ENCODE measurements at places on chromosomes 7 and 10. TPM values are rescaled to one million over a fixed set of nuclear protein-coding genes. Genes with fewer than 3 reads are reported as not detected.

Gene CYP3A7
- total RNA-seq = not detected

Gene VSTM2A
- not detected for total RNA-seq

Gene ANXA11
- total RNA-seq = 187 TPM

Gene ZNF37A
- total RNA-seq = 10.1 TPM

Gene SVIL
- total RNA-seq = 27.1 TPM

Gene RAB19
- total RNA-seq = 0.21 TPM

Gene EPC1
- total RNA-seq = 12.1 TPM

Gene SHH
- 0.11 TPM for total RNA-seq

Gene SLC16A9
- 21.9 TPM for total RNA-seq

Gene LRRN3
- not detected for total RNA-seq

Gene ZP3
- 7.8 TPM for total RNA-seq

Gene EBF3
- total RNA-seq = 0.04 TPM

Gene SPDYE2B
- total RNA-seq = not detected

Gene LLCFC1
- total RNA-seq = not detected

Gene LIPJ
- not detected for total RNA-seq

Gene BHLHA15
- total RNA-seq = 0.25 TPM

Gene STOX1
- 0.17 TPM for total RNA-seq

Gene KAZALD1
- 0.32 TPM for total RNA-seq

Gene SERPINE1
- 427 TPM for total RNA-seq

Gene NYAP1
- 2.4 TPM for total RNA-seq

Gene DRGX
- total RNA-seq = not detected

Gene FAM25G
- not detected for total RNA-seq

Gene IL6
- total RNA-seq = 0.28 TPM

Gene CYP3A5
- 1.1 TPM for total RNA-seq

Gene OR13A1
- not detected for total RNA-seq

Gene C10orf62
- total RNA-seq = not detected

Gene RHOBTB1
- 3.4 TPM for total RNA-seq

Gene SORCS1
- not detected for total RNA-seq

Gene CXCL12
- total RNA-seq = not detected

Gene GJD4
- not detected for total RNA-seq

Gene SYT15
- 0.10 TPM for total RNA-seq

Gene OR6B1
- total RNA-seq = not detected

Gene DPYSL4
- 0.75 TPM for total RNA-seq

Gene RBP3
- not detected for total RNA-seq

Gene WIPF3
- total RNA-seq = 0.41 TPM

Gene PVRIG
- not detected for total RNA-seq

Gene ODAD2
- total RNA-seq = 0.41 TPM

Gene GPR85
- total RNA-seq = 0.63 TPM

Gene CLRN3
- not detected for total RNA-seq

Gene TRPV6
- total RNA-seq = 0.24 TPM

Gene GHRHR
- not detected for total RNA-seq
